ENCODE measurements at places on chromosomes 4 and X.

DNA sequence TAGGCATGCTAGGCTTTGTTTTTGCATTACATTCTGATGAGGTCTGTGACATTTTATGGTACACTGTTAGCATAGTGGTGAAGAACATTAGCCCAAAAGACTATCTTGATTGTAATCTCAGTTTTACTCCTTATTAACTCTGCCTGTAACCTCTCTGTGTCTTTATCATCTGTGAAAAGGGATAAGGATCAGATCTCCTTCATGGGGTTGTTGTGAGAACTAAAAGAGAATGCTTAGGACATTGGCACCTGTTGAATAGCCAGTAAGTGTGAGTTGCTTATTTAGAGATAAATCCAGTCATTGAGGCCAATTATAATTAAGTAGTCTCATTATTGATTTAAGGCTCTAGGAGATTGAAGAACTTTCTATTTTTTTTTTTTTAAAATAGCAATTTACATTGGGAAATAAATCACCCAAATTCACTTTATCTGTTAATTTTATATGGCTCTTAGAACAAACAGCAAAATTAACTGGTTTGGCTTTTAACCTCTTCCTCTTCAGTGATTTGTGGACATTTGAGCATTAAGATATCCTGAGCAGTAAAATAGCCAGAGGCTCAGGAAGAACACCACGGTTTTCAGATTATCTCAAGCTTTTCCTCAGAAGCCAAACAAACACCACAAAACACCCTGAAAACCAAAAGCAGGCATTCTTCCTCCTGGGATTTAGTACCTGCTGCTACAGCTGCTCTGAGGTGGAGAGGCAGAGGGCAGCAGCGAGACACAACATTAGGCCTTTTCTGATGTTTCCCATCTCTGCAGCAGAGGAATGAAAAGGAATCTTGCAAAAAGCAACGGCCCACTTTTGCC lies 192.9 kb downstream of the ARHGAP10 start:
- DNase-seq = peak; percentile 22

DNA sequence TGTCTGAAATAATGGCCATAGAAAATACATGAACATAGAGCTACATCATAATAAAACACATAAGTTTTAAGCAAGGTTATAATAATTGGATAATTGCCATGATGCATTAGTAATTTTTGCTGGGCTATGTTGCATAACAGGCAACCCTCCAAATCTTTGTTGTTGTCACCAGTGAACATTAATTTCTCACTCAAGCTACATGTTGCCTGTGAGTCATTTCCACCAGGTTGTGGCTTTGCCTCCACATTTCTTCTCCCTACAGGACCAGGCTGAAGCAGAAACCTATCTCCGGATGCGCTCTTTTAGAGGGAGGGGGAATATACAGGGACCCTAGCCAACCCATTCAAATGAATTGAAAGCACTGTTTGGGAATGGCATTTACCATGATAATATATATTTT lies 347.7 kb downstream of the GABRG1 start:
- DNase-seq = no peak

DNA sequence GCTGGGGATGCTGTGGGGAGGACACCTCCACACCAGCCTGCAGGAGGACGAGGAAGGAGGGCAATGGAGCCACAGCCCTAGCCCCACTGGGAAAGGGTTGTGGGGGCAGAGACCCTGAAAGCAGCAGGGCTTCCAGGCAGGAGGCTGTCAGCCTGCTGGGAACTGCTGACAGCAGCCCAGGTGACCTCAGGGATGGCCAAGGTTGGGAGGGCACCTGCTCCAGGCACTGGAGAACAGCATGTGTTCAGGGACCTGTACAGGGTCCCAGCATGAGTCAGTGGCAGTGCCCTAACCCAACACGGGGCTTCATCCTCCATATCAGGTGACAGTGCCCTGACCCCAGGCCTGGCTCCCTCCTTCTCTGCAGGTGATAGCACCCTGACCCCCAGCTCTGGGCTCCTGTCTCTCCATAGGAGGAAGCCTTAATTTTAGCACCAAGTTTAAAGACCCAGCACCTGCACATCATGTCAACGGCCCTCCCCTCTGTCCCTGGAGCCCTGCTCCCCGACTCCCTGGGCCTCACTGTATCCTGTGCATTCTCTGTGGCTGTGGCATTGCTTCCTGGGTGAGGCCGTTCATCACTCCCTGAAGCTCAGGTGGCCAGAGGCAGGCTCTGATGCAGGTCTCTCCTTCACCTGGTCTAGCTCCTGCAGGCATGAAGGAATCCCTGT lies 66.3 kb downstream of the CRMP1 start:
- no peak for DNase-seq

- no peak for DNase-seq
Measured at GRCh38 chr4:136687118-136687517, 845.2 kb downstream of the PCDH18 start.

DNA sequence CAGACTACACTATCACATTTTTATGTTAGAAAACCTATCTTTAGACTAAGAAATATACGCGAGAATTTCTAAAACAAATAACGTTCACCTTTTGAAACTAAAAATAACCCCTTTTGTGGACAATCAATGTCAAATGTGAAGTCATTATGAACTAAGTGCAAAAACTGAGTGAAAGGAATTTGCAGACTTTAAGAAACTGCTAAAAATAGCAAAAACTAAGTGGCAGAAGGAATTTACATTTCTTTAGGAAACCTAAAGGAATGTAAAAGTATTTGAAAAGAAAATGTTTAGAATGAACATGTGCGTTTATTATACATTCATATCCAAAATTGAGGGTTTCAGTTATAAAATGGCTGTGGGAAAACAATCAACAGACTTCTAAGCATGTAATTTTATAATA lies 58.3 kb downstream of the VEGFC start:
- DNase-seq = no peak

DNA sequence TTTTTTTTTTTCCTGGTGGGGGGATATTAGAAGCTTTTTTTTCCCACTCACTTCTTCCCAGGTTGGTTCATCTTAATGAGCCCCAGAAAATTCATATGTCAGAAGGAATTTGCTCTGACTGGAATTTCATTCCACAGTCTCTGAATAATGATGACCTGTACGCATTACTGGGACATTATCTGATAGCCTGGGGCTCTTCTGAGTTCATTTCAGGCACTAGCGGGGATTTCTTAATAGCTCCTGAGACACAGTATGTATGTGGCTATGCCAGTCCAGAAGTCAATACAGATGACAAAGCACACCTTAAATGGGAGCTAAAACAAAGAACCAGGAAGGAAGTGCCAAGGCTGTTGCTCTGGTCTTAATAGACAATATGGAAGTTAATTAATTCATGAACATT lies 295.2 kb upstream of the IGFBP7 start:
- no peak for DNase-seq

- no peak for DNase-seq
Measured at GRCh38 chr4:113899271-113900070, 80.0 kb downstream of the ARSJ start.

DNA sequence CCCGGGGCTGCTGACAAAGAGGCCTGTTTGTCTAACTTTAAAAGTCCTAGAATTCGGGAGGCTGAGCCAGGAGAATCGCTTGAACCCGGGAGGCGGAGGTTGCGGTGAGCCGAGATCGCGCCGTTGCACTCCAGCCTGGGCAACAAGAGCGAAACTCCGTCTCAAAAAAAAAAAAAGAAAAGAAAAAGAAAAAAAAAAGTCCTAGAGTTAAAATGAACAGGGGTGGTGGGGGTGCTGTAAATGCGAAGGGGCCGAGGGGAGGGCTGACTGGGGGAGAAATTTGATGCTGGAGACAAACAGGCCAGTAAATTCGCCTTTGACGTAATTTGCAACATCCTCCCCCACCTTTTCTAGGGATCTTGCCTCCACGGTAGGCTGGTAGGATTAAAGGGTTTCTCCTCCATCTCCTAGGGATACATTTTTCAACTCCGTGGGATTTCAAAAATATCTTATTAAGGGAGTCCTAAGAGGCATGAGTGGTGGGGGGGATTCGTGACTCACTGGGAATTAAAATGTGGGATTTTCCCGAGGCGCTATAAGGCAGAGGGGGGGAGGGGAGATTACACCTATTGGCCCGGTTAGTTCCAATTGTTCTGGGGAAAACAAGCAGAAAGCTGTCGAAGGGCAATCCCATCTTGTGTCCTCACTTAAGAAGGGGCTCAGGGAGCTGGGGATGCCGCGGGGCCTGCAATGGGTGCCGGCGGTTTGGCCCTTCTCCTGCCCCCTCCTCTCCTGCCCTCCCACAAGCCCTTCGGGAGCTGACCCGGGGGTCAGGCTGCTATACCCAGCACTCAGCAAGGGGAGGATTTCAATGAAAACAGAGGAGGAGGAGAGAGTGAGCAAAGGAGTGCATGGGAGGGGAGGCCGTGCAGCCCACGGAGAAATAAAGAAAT lies 3.0 kb upstream of the BCOR start:
- DNase-seq = no peak

GRCh38 chr4:7539659-7540058 lies 104.9 kb upstream of the PSAPL1 start:
- no peak for DNase-seq

DNA sequence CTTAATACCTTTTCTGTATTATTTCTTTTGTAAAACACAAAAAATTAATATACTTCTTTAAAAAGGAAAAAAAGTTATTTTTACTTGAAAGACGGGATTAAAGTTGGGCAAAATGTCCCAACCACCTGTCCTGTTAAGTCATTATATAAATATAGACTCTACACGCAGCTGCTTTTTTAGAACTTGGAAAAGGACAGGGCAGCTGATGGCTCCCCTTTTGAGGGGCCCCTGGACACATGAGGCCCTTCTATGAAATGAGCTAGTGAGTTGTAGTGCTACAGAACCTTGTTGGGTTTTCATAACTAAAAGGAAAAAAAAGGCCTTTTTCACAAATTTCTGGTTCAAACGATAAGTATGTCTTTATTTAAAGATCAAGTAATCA lies 600 bp upstream of the BEX2 start:
- DNase-seq = no peak

DNA sequence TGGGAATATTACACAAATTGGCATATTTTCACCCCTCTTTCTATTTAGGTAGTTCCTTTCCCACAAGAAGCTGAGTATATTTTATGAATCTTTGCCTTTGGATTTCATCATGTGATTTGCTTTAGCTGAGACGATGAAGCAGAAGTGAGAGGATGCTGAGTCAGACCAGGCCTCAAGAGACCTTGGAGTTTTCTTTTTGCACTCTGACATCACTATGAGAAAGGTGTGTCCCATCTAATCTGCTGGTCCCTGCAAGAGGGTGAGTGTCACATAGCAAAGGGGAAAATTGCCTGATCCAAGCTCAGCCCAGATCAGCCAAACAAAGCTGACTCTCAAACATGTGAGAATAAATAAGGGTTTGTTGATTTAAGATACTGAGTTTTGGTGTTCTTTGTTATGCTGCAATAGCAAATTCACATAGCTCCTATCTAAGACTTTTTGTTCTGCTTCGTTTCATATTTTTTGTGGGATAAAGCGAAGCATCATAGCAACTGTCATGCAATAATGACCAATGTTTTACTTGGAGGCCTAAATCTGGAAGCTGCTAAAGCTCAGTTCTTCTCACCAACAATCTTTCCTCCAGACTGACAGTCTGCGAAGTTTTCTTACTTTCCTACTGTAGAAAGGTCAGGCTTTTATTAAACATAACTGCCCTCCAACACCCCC lies 176.9 kb downstream of the PDHA2 start:
- DNase-seq = no peak

GRCh38 chr4:80017125-80017854 lies 55.7 kb downstream of the ANTXR2 start:
- no peak for DNase-seq

GRCh38 chr4:110953191-110953590 lies 330.3 kb upstream of the PITX2 start:
- DNase-seq = no peak

DNA sequence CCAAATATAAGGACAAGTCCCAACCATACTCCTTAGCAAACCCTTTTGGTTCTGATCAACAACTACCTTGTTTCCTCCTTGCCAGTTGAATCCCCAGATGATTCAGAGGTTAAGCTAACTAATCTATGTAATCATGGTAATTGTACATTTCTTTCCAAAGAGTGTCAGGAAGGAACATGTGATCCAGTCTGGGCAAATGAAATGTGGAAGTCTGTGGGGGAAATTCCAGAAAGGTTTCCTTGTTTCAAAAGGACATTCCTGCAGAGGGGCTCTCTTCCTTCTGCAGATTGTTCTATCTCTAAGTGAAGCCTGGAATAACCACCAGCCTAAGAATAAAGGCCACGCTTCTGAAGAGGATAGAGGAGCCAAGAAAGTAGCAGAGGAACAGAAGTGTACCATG lies 7.0 kb downstream of the PRSS12 start:
- DNase-seq = no peak

- peak; percentile 51 for DNase-seq
Measured at GRCh38 chrX:55488593-55489313, 895 bp downstream of the USP51 start.

- DNase-seq = no peak
Measured at GRCh38 chrX:38930474-38930873, 129.2 kb downstream of the MID1IP1 start.

GRCh38 chrX:108267557-108267956 lies 170.7 kb downstream of the COL4A6 start:
- DNase-seq = no peak

- no peak for DNase-seq
Measured at GRCh38 chrX:38985375-38985774, 184.1 kb downstream of the MID1IP1 start.

GRCh38 chrX:110145311-110145710 lies 142.4 kb downstream of the TMEM164 start:
- no peak for DNase-seq

GRCh38 chrX:155070975-155071693 lies at the start of the genes BRCC3, CMC4 and MTCP1:
Gene BRCC3 (plus strand): TSS chrX:155071508. CDS start chrX:155071528, 20 bp downstream.
Gene CMC4 (minus strand): TSS chrX:155071136. CDS start chrX:155064023, 7,113 bp downstream.
Gene MTCP1 (minus strand): TSS chrX:155071136. CDS start chrX:155066010, 5,126 bp downstream.
- peak; percentile 56 for DNase-seq

DNA sequence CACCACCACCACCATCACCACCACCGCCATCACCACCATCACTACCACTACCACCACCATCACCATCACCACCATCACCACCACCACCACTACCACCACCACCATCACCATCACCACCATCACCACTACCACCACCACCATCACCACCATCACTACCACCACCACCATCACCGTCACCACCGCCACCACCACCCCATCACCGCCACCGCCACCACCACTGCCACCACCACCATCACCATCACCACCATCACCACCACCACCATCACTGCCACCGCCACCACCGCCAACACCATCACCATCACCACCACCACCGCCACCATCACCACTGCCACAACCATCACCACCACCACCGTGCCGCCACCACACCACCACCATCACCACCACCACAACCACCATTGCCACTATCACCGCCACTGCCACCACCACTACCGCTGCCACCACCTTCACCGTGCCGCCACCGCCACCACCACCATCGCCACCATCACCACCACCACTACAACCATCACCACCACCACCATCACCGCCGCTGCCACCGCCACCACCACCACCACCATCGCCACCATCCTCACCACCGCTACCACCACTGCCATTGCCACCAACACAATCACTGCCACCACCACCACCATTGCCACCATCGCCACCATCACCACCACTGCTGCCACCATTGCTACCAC lies 1511.3 kb upstream of the AGA start:
- DNase-seq = no peak

GRCh38 chrX:132444936-132445335 lies 43.9 kb downstream of the MBNL3 start:
- no peak for DNase-seq

DNA sequence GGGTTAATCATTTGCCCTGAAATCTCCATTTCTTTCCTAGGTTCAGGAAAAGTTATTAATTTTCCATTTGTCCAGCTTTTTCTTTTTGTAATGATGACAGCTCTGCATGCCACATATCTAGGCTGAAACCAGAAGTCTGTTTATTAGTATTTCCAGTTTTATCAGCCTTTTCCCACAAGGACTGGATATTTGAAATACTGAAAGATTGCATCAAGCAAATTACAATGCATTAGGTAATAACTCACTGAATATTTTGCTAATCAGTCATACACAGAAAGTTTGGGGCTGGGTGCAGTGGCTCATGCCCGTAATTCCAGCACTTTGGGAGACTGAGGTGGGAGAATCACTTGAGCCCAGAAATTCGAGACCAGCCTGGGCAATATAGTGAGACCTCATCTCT lies 21.5 kb downstream of the SLC9A7 start:
- DNase-seq = no peak

All from renal cortex interstitium (tissue), 15 donors.